ENCODE measurements at places on chromosomes 7 and 10.

DNA sequence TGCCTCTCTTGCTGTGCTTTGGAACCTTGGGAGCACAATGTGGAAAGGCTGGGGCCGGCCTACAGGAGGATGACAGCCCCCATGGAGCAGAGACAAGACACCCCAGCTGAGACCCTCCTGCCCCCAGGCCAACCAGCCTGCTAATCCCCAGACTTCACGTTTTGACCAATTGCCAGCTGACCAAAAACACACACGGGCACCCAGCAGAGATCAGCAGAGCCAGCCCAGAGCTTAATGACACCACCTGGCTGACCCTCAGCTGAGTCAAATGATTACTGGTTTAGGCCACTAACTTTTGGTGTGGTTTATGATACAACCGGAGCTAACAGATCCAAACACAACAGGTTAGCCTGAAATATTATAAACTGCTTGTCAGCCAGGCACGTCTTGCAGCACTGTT, 111.2 kb upstream of the KIF5B start:
- no peak for DNase-seq

DNA sequence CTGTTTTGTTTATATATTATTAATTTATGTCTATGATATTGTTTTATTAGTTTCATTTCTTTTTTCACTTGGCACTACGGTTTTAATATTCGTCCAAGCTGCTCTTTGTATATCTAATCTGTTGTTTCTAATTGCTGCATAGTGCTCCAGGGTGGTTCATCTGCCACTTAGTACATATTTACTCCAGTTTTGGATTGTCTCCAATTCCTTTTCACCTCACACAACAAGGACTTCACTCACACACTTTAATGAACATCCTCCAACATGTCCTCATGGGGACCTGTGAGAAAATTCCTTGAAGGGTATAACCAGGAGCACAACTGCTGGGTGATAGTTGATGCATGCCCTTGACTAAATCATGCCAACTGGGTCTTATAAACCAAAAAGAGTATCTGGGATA, 14.1 kb upstream of the NOC3L start:
- DNase-seq = no peak

- DNase-seq = no peak
These were observed 173.7 kb downstream of the COBL start for GRCh38 chr7:51142741-51143385.

GRCh38 chr7:99392659-99393354, 15.6 kb downstream of the PDAP1 start:
- peak; percentile 62 for DNase-seq

- DNase-seq = no peak
These were observed 96.3 kb downstream of the POM121L12 start for GRCh38 chr7:53131697-53132096.

- no peak for DNase-seq
These were observed 221.5 kb upstream of the CELF2 start for GRCh38 chr10:10796061-10796773.

- no peak for DNase-seq
These were observed 181.4 kb downstream of the CXCL12 start for GRCh38 chr10:44203535-44203934.

DNA sequence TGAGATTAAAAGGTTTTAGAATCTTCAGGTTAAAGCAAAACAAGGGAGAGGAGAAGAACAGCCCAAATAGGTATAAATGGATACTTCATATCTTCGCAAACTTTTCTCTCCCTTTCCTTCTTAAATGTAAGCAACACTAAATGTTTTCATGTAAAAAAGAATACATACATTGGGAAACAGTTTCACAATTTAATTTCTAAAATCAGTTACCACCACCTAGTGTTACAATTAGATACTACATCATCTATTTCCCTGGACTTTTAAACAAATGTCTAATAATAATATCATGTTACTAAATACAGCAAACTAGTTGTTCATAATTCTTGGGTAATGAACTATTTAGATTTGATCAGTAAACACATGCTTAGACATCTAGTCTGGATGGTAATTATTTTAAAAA, 35.8 kb downstream of the MINDY3 start:
- DNase-seq = no peak

- DNase-seq = no peak
These were observed 49.4 kb downstream of the TRIL start for GRCh38 chr7:28908775-28909174.

GRCh38 chr10:24153537-24153936, 55.4 kb upstream of the KIAA1217 start:
- DNase-seq = no peak

DNA sequence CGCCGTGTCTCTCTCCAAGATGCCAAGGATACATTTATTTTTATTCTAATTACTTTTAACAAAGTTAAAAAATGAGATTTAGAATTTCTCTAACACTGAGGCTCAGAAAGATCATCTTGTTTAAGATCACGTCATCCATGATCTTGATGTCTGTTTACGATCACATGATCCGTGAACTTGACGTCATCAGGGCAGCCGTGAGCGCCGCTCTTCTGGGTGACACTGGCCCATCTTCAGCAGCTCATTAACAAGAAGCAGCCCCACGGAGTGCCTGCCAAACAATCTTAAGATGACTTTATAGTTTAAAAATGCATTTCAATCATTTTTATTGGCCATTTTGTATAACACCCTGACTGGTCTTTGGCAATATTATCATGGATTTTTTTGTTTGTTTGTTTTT, 291.1 kb upstream of the PRKCQ start:
- no peak for DNase-seq

- no peak for DNase-seq
These were observed 75.1 kb downstream of the CRPPA start for GRCh38 chr7:16345979-16346958.

DNA sequence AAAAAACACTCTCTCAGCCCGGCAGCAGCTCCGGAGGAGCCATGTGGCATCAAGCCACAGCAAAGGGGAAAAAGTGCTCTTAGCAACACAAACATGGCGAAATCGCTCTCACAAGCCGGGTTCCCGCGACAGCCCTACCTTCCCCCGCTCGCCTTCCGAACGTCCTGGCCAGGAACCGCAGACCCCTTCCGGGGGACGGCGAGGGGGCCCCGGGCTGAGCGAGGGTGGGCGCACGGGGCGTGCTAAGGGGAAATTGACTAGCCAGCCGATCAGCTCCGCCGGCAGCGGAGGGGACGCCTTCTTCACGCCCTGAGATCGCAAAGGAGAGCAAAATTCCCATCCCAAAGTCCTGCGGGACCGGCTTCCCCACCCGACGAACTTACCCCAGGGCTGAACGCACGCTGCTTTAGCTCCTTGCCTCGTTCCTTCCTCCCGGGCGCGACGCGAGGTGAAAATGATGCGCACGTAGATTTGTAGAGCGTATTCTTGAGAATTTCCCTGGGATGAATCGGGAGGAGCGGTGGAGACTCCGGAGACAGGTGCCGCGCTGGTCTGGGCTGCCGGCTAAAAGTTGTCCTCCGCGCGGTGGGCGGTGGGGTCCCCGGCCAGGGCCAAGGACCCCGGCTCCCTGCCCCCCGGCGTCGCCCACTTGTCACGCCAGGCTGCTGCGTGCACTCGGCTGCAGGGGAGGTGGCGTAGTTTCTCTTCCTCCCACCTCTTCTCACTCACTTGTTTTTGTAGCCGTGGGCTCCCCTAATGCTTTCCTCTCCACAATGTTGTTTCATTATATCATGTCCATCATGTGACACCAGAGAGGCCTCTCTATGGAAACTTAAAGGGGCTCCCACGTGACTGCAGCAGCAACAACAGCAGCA, 220.1 kb upstream of the MKLN1 start:
- peak; percentile 80 for DNase-seq
